ENCODE measurements at places on chromosomes 11 and 22.

DNA sequence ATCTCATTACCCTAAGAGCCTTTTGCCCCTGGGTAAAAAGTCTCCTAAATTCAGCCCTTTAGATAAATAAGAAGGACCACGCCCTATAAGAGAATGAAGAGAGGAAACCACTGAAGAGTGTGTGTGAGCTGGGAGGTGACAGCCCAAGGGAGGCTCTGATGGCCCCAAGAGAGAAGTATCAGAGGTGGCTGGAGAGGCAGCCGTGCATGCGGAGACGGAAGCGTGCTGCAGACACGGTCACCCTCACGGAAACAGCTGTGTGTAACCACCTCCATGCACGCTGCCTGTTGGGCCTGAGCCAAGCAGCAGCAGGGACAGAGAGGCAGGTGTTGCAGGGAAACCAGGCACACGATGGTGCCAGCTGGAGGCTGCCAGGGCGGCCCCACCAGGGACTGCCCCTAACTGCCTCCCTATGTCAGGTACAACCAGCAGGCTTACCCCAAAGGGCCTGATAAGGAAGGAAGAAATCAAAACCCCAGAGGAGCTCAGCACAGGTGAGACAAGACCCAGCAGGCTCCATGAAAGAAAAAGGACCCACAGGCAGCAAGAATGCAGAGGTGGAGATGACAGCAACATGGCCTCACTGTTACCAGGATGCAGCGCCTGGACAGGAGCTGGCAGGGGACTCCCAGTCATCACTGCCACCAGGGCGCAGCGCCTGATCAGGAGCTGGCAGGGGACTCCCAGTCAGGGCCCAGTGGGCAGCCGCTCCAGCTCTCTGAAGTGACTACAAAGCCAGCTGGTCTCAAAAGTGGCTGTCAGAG, 7.8 kb downstream of the LARGE2 start:
- no peak for DNase-seq

GRCh38 chr11:58774164-58774593, 42.4 kb upstream of the GLYAT start:
- no peak for DNase-seq

DNA sequence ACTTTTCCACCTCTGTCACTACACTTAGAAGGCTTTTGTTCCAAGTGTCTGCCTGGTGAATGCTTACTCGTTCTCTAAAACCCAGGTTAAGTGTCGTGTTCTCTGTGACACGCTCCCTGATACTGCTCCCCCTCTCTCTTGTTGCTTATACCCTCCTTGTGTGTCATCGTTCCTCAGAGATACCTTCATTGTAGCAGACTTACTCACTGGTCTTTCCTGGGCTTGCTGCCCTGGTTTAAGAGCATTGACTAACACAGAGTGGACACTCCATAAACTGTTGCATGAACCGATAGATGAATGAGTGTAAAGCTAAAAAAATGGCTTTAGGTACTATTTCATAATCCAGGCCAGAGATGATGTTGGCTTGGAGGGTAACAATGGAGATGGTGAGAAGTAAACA, 171.3 kb downstream of the GRIK4 start:
- no peak for DNase-seq

DNA sequence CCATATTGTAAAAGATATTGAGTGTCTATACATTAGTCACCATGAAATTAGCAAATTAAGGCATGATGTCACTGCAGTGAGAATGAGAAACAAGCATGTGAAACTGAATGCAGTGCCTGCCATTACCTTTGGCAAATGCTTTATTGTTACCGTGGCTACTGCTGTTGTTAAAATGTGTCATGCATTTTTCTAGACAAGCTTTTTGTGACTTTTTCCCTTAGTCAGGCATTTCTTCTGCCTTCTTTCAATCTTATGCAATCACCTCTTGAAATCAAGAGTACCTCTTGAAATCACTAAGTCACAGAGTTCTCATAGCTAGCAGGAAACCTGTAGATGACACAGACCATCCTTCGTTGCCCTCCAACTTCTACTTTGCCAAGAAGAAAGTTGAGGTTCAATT, 461.7 kb upstream of the TENM4 start:
- DNase-seq, result no peak

DNA sequence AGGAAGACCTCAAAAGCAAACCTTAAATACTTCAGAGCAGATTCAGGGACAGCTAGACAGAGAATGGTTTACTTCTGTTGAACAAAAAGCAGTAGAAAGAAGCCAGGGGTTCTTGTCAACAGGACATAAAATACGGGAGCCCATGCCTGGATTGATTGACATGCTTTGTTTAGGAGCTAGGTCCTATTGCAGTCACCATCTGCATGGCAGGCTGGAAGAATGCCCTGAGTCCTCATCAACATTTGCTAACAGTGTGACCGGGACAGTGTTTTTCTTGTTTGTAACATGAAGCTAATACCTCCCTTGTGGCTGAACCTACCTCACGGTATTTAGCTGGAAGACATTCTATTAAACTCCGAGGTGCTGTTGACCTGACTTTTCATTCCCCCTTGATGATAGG, 225.4 kb downstream of the NTM start:
- DNase-seq, result no peak

DNA sequence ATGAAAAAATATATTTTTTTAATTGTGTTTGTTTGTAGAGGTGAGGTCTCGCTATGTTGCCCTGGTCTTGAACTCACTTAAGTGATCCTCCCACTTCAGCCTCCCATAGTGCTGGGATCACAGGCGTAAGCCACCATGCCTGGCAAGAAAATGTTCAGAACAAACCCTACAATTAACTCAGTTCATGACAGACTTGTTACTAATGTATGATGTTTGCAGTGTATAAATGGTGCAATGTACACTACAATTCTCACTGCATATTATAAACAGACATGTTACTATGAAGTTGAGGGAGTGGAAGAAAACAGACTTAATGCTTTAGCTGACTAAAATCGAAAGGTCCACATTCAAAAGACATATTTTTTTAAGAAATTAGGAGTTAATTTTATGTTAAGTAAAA, 59.0 kb downstream of the SIK3 start:
- DNase-seq, result no peak

DNA sequence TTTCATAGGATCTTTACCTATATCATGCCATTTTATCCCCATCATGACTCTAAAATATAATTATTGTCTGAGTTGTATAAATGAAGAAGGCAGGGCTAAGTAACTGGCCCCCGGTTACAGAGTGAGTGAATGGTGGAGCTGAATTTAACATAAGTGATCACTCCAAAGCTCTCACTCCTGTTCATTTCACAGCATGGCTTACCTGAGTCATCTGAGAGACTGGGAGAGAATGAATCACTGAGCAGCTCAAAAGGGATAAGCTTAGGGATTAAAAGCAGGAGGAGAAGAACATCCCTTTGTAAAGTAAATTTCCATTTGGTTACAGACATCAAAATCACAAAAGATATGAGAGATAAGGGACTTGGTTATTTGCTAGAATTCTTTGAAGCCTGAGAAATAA, 294.0 kb upstream of the CTSC start:
- no peak for DNase-seq

- DNase-seq, result no peak
Observed at GRCh38 chr22:36104988-36105387, 55.6 kb downstream of the APOL3 start.

- DNase-seq, result no peak
Observed at GRCh38 chr11:74696939-74697675, 34.1 kb downstream of the CHRDL2 start.

DNA sequence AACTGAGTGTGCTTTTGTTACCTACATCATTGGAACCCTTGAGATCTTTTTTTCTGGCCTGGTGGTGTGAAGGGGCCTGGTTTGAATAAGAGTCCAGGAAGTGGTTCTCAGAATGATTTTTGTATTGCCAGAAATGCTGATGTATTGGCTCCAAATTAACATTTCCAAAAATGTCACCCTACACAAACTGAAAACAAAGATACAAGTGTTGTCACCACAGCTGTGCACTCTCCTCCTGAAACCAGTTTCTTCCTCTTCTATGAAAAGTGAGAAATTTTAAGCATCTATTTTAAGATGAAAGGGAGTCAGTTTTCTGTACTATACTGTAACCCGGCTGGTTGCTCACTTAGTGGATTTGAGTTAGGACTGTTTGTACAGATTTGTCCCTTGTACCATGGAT, 218.8 kb downstream of the PGR start:
- no peak for DNase-seq

GRCh38 chr22:23840026-23840425, 1.2 kb upstream of the DERL3 start:
- DNase-seq, result no peak

DNA sequence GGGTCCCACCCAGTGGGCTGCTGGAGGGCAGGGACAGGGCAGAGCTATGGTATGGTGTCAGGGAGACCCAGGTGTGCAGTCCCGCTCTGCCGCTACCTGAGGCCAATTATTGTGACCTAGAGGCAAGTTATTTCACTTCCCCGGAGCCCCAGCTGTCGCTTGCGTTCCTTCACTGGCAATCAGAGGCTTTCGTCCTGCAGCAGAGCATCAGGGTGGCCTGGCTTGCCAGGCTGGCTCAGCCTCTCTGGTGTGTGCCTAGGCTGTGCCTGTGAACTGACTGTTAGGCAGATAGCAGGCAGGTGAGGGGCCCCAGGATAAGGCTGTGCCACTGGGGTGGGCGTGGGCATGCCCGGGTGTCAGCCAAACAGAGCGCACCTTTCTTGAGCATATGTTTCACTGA, 31.4 kb downstream of the GLB1L2 start:
- DNase-seq, result no peak

GRCh38 chr22:48719978-48720661, 1107.6 kb downstream of the BRD1 start:
- DNase-seq, result no peak

- DNase-seq, result peak; percentile 76
Observed at GRCh38 chr11:61361741-61362541, at the start of the genes CYB561A3 and TMEM138. Gene CYB561A3, minus strand, starts transcription at chr11:61361882. Its CDS starts 5,169 bp downstream, at chr11:61356713. Gene TMEM138, plus strand, starts transcription at chr11:61362374. Its CDS starts 2,017 bp downstream, at chr11:61364391.

DNA sequence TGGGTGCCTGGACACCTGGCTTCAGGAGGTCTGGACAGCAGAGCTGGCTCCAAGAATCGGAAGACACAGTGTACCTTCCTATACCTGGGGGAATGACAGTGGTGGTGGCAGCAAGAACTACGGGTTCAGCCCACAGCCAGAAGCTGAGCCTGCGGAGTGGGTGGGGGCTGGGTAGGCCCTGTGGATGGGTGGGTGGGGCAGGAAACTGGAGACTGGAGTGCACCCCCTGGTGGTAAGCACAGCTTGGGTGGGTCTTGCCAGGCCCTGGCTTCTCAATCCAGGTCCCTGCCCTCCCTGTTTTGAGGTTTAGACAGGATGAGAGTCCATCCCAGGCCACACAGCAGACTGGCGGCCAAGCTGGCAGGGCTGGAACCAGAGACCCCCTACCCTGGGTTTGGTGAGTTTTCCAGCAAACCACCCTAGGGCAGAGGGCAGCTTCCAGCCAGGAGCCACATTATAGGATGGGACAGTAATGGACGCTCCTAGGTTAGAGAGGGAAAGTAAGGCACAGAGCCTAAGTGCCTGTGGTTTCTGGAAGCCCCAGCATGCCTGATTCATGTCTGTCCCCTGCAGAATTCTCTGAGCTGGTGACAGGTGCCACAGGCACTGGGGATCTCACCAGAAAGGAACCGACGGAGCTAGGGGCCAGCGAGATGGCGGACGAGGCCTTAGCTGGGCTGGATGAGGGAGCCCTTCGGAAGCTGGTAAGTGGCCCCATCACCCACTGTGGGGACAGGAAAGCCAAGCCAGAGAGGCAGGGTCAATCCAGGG, 1.7 kb downstream of the SMTN start:
- peak; percentile 38 for DNase-seq

GRCh38 chr11:69123593-69124545, 31.9 kb upstream of the SMIM38 start:
- DNase-seq, result no peak

DNA sequence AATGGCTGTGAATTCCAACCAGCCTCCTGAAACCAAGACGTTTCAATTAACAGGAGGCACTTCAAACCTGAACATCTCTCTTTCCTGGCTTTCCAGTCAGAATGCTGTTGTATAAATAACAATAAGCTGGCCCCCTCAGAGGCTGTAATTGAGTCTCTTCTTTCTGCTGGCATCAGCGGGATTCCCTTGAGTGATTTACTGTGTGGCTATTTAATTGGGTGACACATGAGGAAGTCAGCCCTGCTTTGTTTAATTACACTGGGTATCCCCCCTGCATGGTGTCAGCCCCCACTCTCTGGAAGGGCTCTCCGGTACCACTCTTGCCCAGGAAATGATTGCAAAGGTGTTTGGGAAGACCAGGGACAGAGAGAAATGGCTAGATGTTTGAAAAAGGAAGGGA, 101.6 kb downstream of the NTM start:
- DNase-seq, result no peak

DNA sequence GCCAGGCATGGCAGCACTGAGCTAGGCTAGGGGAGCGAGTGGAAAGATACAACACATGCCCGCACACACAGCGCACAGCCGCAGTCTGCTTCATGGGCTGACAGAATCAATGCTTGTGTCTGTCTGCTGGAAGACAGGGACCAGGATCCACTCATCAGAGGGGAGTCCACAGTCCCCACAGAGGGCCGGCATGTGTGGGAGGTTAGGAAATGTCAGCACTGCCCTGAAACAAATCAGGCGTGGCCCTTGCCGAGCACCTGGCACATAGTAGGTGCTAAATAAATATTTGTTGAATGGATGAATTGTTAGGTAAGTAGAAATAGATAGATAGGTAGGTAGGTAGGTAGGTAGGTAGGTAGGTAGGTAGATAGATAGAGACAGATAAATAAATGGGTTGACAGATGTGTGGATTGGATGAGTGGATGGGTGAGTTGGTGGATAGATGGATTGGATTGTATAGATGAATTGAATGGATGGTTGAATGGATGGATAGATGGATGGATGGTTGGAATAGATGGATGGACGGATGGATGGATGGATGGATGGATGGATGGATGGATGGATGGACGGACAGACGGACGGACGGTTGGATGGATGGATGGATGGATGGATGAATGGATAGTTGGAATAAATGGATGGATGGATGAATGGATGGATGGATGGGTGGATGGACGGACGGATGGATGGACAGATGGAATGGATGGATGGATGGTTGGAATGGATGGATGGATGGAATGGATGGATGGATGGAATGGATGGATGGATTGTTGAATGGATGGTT, 3.3 kb downstream of the SLC22A12 start:
- DNase-seq, result no peak

DNA sequence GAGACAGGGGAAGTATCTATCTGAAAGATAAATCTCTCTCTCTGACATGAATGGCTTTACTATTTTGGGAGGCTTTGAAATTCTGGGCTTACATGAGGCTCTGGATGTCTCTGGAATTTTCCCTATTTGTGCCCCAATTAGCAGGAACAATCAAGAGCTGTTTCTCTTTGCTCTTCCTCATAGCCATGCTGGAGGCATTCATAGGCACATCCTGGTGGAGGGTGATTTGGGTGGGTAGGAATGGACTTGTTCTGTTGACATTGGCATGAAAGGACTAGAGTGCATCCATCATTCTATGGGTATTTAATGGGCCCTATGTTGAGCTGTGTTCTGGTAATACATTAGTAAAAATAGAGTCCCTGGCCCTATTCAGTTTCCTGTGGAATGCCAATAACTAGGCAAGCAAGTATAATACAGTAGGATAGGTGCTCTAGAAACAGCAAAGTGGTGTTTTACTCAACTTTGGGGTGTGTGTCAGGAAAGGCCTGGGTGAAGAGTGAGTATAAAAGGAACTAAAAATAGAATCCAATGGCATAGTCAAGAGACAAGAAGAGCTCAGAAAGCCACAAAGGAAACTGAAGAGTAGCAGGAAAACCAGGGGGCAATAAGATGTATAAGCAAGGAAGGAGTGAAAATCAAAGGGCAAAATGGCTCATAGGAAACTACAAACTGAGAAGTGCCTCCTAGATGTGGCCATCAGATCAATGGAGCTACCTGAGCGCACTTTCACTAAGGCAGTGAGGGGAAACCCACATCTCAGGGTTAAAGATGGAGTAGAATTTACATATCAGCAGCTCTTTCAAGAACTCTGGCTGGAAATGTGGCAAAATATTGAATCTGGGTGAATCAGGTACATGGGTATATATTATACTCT, 45.0 kb downstream of the CWC15 start:
- DNase-seq, result no peak
